ENCODE measurements at places on chromosomes 5 and 9.
A peak's percentile ranks its signal among the peaks of the same experiment; 100 is the strongest.

DNA sequence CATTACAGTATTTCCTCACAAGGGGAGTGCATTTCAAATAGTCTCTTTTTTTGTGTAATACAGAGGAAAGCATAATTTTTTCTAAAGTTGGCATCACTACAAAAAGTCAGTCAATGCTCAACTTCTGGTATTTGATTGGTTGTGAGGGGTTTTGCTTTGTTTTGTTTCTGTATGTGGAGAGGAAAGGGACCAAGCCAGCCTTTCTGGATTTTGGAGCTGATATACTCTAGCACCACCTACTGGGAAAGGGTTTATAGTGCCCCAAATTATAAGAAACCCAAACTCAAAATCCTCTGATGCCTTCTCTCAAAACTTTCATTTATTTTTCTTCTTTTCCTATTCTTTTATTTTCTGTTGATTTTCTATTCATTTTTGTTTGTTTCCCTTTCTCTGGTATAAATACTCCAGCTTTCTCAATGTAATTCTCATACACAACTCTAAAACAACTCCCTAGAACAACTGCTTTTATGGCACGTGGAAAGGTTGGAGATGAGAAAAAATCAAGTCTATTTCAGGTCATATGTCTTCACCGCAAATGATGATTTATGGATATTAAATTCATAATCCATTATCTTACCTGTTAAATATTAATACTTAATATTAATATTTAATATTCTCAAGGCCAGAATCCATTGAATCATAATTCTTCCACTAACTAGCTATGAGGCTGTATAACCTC is 69.5 kb upstream of the ANXA1 start:
- DNase-seq: no peak

GRCh38 chr5:138981131-138981530 is 106.0 kb upstream of the LRRTM2 start:
- DNase-seq: no peak

GRCh38 chr5:74938250-74938933 is 72.2 kb upstream of the FAM169A start:
- no peak for DNase-seq

GRCh38 chr9:114029311-114030170 is 48.6 kb downstream of the AMBP start:
- DNase-seq: peak; percentile 32

- no peak for DNase-seq
These were observed 101.7 kb downstream of the UBAP2 start for GRCh38 chr9:33946779-33947535.

GRCh38 chr5:160233215-160233614 is 3.9 kb downstream of the FABP6 start:
- no peak for DNase-seq

GRCh38 chr5:42760426-42760825 is 3.8 kb downstream of the CCDC152 start:
- no peak for DNase-seq

- DNase-seq: no peak
These were observed 734 bp downstream of the KIF27 start for GRCh38 chr9:83920469-83920926.

DNA sequence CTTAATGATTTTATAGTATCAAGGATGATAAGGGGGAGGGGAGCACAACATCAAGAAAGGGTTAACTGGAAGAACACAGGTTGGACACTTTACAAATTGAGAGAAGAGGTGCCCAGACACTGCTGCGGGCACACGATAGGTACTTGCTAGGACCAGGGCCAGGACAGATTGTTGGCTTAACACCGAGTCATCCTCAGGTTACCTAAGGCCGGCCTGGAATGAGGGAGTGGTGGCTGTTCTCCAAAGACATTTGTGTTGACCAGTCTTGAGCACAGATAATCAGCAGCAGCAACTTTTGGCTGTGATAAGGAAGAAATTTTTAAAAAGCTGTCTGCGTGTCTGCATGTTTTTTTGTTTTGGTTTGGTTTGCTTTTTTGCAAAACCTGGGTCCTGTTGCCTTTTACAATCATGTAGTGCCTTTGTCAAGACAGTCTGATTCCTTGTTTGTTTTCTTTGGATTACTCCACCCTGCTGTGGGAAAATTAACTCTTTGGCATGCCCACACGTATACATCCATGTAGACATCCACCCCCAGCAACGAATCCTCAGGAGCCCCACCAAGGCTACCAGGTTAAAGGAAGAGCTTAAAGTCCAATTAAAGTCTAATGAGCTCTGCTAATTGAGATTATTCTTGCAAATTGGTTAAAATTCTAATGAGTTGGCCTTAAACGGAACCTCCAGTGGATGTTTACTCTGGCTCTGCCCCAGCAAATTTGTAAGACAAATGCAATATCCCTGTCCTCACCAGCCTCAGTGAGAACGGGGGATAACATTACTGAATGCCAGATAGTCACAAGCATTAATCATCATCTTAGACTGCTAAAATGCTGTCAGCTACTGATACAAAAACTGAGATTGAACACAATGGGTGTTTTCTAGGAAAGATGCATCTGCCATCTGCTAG is 382.3 kb downstream of the ACTL7B start:
- no peak for DNase-seq

DNA sequence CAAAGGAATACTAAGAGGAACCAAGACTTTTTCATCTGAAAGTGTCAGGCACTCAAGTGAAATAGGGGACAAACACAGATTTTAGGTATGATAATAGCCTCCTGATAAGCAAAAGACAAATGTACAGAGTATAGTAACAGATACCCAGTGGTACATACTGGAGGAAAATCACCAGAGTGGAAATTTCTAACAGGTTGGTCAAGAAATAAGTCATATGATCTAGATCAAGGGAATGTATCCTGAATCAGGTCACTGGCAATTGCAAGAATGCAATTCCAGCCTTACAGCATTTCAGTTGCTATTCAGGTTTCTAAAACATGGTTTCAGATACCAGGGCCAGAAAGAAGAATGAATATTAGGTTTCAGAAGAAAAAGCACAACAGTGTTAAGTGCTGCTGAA is 82.2 kb upstream of the SLCO6A1 start:
- no peak for DNase-seq

GRCh38 chr5:92104126-92104525 is 721.0 kb upstream of the ARRDC3 start:
- DNase-seq: no peak

DNA sequence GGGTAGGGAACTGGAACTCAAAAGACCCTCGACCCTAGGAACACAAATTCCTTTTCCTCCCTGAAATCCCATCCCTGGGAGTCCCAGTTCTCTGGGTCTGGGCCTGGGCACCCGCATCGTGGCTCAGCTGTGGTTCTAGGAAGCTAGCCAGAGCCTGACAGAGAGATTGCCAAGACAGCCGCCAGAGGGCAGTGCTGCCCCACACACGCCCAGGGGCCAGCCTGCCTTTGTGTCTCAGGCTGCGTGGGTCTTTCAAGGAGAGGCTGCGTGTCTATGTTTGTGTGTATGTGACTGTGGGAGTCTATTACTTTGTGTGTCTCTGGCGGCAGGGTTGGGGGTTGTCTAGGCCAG is 32.0 kb upstream of the TTLL11 start:
- no peak for DNase-seq
